T-helper 17 cell (primary cell): ENCODE measurements at places on chromosomes 11 and 22.

- DNase-seq, result peak; percentile 45
These were observed at the start of gene PTPMT1 for GRCh38 chr11:47565340-47566148. Gene PTPMT1, plus strand, starts transcription at chr11:47565599. Its CDS starts 24 bp downstream, at chr11:47565623.

- no peak for DNase-seq
These were observed 25.9 kb downstream of the SCUBE1 start for GRCh38 chr22:43317239-43317638.

DNA sequence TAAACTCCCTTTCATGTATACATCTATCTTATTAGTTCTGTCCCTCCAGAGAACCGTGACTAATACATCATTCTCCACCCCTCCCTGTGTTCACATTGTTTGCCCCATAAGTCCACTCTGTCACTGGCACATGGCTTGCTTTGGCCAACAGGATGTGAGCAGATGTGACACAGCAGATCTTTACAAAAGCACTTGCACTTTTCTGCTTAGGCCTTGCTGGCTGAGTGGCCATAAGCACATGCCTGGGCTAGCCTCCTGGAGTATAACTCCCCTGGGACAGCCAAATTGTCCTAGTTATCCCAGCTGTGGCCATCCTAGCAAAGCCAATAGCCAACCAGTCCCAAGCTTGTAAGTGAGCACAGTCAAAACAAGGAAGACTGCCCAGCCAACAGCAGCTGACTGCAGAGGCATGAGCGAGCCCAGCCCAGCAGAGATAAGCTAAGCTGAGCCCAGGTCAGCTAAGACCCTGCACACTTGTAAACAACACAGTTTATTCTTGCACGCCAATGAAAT is 9.7 kb upstream of the RCN1 start:
- DNase-seq, result no peak

GRCh38 chr11:127136438-127136837 is 135.9 kb upstream of the KIRREL3 start:
- DNase-seq, result no peak

- DNase-seq, result no peak
These were observed 77.4 kb downstream of the PARVA start for GRCh38 chr11:12454782-12455181.

GRCh38 chr11:92154611-92155010 is 70.0 kb upstream of the FAT3 start:
- no peak for DNase-seq

DNA sequence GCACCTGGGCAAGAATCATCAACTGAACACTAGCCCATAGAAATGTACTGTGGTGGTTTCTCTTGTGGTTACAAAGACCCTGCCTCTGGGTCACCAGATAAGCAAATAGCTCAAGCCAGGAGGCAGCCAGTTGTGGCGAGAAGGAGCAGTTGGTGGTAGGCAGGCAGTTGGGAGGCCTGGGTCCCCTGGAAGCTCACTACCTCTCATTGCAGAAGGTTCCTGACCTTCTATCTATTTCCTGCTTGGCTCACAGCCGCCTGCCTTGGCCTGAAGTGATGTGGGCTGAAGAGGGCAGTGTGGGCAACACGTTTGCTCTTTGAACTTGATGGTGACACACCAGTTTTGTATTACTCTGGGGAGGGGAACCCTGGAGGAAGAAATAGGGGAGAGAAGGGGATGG is 34.7 kb downstream of the NECTIN1 start:
- DNase-seq, result no peak
